ENCODE measurements at places on chromosomes 12 and 14.

DNA sequence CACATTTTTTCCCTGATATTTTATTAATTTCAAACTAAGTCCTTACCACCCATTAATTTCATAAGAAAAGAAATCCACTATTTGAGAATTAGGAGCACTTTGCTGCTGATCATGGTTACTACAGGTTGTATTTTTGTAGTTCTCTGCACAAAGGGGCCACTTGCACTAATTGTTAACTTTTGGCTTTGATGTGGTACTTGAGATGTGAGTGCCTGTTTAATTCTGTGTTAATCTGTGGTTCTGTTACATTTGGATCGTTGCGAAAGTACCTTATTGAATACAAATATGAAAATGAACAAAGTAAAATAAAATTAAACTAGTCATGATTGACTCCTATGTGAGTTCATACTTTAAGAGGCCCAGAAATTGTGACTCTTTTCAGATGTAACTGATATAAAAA lies 374.9 kb upstream of the RGS6 start:
- no peak for DNase-seq

DNA sequence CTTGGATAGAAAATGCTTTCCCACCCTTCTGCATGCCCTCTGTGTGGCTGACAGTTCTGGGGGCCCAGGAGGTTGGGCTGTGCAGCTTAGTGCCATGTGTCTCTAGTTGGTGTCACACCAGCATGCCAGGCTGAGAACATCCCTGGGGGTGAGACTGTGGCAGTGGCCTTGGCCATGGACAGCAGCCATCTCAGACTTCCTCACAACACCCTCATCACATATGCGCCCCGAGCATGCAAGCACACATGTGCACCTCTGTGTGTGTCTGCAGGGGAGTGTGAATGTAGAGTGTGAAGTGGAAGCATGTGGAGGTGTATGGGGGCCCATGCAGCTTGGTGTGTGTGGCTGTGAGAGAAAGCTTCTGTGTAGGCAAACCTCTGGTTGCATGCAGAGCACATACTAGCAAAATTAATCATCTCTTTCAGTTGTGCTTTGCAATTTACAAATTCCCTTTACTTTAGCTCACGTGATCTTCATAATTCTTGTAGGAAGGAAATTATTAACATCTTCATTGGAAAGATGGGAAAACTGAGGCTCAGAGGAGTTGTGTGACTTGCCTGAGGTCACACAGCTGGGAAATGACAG lies 8.4 kb downstream of the ASIC1 start:
- DNase-seq: no peak

DNA sequence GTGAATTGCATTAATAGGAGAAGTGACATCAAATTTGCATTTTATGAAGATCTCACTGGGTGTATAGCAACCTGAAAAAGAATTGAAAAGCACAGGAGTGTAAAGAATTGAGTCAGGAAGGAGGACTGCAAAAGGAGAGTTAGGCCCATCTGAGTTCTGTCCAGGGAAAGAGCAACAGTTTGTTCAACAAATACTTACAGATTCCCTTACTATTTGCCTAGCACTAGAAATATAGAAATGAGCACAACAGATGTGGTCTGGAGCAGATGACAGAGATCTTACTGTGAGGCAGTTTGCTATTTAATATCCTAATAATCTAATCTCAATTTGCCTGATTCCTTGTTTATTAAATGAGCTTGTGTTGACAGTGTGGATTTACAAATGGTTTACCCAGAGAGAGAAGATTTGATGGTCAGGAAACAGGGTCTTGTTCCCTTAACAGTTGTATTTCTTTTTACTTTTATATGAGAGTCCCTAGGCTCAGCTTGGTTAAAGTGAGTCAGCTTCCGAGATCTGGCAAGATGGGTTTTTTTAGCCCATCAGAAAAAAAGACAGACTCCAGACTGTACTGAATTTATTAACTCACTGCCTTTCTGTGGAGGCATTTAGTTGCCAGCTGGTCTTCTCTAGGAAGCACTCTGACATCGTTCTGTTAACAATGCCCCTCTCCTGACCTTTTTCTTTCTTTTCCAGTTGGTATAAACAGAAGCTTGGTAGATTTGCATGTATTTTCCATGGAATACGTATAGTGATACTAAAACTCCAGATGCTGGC lies 229.7 kb downstream of the TTC6 start:
- DNase-seq: no peak

DNA sequence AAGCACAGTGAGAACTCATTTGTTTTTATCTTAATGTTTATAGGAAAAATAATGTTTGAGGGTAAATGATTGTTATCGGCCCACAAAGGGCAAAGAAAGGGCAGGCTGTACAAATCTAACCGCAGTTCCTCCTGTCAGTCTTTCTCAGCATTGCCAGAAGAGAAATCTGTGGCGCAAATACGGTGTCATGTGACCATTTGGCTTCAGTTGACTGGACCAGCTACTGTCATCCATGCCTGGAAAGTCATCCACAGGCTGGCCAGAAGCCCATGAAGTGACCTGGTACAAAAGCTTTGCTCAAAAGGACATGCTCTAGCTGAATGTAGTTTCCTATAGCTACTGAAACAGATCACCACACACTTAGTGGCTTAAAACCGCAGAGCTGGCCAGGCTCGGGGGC lies 43.6 kb downstream of the HCAR2 start:
- DNase-seq: no peak

- peak; percentile 29 for DNase-seq
Observed at GRCh38 chr12:62799126-62799736, 135.7 kb downstream of the PPM1H start.
